Frontal cortex (tissue), 4 donors: ENCODE measurements at places on chromosomes 1 and 21. TPM values are rescaled to one million over a fixed set of nuclear protein-coding genes. Genes with fewer than 3 reads are reported as not detected.

The PTPN7 gene
- not detected for total RNA-seq

The RHOU gene
- total RNA-seq, result 46.1 TPM

The DEPDC1 gene
- total RNA-seq, result 2.4 TPM

The SYT2 gene
- total RNA-seq, result 0.41 TPM

The DISP1 gene
- 9.0 TPM for total RNA-seq

The KIAA1614 gene
- 5.7 TPM for total RNA-seq

The KCNA3 gene
- 20.8 TPM for total RNA-seq

The STYXL2 gene
- 0.41 TPM for total RNA-seq

The EDN2 gene
- not detected for total RNA-seq

The SLC2A1 gene
- total RNA-seq, result 28.1 TPM

The YIPF1 gene
- 15.5 TPM for total RNA-seq

The SVBP gene
- total RNA-seq, result 55.4 TPM

The APOBEC4 gene
- not detected for total RNA-seq

The TNNT2 gene
- total RNA-seq, result not detected

The ZNF683 gene
- not detected for total RNA-seq

The PLCH2 gene
- total RNA-seq, result 9.0 TPM

The S100A9 gene
- 28.9 TPM for total RNA-seq

The ETNK2 gene
- total RNA-seq, result 31.0 TPM

The MTARC1 gene
- total RNA-seq, result 19.6 TPM

The PODN gene
- total RNA-seq, result 0.82 TPM

The FCRL5 gene
- not detected for total RNA-seq

The CFAP126 gene
- total RNA-seq, result not detected

The OR10Z1 gene
- total RNA-seq, result not detected

The C8B gene
- total RNA-seq, result not detected

The EPHA8 gene
- total RNA-seq, result 2.0 TPM

The COL24A1 gene
- total RNA-seq, result 1.6 TPM

The SPRR2D gene
- total RNA-seq, result not detected

The C1orf141 gene
- under 0.01 TPM for total RNA-seq

The RAB7B gene
- under 0.01 TPM for total RNA-seq

The TPTE gene
- not detected for total RNA-seq

The PPP1R12B gene
- 24.5 TPM for total RNA-seq

The RNU1-3 gene
- under 0.01 TPM for total RNA-seq

The DNM3 gene
- 76.2 TPM for total RNA-seq

The C1orf53 gene
- 2.4 TPM for total RNA-seq

The SLC35D1 gene
- total RNA-seq, result 9.4 TPM

The RGS8 gene
- total RNA-seq, result 39.5 TPM

The TAL1 gene
- 1.2 TPM for total RNA-seq

The JAM2 gene
- 15.5 TPM for total RNA-seq

The AK5 gene
- 40.4 TPM for total RNA-seq

The RER1 gene
- total RNA-seq, result 29.8 TPM

The FAM167B gene
- total RNA-seq, result 0.41 TPM

The CD1E gene
- not detected for total RNA-seq

The SYT14 gene
- total RNA-seq, result 51.4 TPM

The SLC5A9 gene
- total RNA-seq, result not detected

The CD5L gene
- total RNA-seq, result under 0.01 TPM

The ZZZ3 gene
- total RNA-seq, result 134 TPM

The CFAP45 gene
- total RNA-seq, result under 0.01 TPM

The CHRNB2 gene
- total RNA-seq, result 17.9 TPM

The ACKR1 gene
- total RNA-seq, result 0.41 TPM

The LCK gene
- total RNA-seq, result not detected

The LCE2A gene
- not detected for total RNA-seq

The FLG gene
- total RNA-seq, result under 0.01 TPM

The TMPRSS15 gene
- total RNA-seq, result not detected

The CFHR4 gene
- 0.41 TPM for total RNA-seq

The NR1I3 gene
- total RNA-seq, result not detected

The GJA8 gene
- not detected for total RNA-seq

The LIN28A gene
- not detected for total RNA-seq

The PDPN gene
- total RNA-seq, result 4.1 TPM

The MASP2 gene
- total RNA-seq, result not detected

The NUDT17 gene
- total RNA-seq, result 2.4 TPM
